ENCODE measurements at places on chromosomes 1 and 21. TPM values are rescaled to one million over a fixed set of nuclear protein-coding genes. Genes with fewer than 3 reads are reported as not detected.
A peak's percentile ranks its signal among the peaks of the same experiment; 100 is the strongest.

The ZCCHC17 gene
- total RNA-seq = 29.6 TPM

The SPRR2B gene
- not detected for total RNA-seq

The PADI3 gene
- not detected for total RNA-seq

The TEDDM1 gene
- total RNA-seq = not detected

The ATP6V1G3 gene
- total RNA-seq = not detected

The RIMS3 gene
- total RNA-seq = 3.7 TPM

The MXRA8 gene
- total RNA-seq = not detected

The EPHA10 gene
- 0.92 TPM for total RNA-seq

The RGS4 gene
- total RNA-seq = not detected

The CELA2B gene
- total RNA-seq = not detected

GRCh38 chr1:3105167-3105863 lies 36.3 kb downstream of the PRDM16 start:
- no peak for DNase-seq

DNA sequence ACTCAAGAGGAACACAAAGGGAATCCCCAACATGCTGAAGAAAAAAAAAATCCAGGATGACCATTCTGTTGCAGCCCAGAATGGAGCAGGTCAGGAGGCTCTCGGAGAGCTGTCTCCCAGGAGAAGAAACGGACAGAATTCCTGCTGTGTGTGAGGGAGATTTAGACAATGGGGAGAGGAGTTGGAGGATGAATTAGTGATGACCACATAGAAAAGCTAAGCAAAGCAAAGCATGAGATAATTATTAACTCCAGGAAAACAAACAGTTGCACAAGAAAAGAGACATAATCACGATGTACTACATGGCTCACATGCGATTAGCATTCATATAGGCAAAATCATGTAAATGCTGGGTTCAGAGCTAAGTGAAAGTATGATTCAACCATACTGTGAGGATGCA lies 61.1 kb upstream of the SMYD2 start:
- DNase-seq = no peak

GRCh38 chr1:110460253-110461220 lies 9.6 kb downstream of the PROK1 start:
- DNase-seq = peak; percentile 88

DNA sequence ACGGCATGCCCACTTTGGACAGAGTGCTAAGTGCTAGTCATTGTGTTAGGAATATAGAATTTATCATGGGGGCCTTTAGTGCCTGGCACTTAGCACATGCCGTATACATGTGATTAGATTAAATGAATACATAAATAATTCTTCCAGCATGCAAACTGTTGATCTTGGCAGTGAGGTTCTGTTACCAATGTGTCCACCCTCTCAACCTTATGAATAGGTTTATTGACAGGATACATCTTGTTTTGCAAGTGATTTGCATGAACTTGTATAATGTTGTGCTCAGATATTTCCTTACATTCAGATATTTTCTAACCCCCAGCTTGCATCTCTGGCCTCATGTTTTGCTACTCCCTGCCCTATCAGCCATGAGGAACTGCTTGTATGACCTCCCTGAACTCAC lies 60.3 kb upstream of the ZNF648 start:
- DNase-seq = no peak

GRCh38 chr1:209384710-209385550 lies 198.6 kb upstream of the CAMK1G start:
- DNase-seq = no peak

- no peak for DNase-seq
Observed at GRCh38 chr1:14292520-14292919, 306.0 kb upstream of the KAZN start.

- no peak for DNase-seq
Observed at GRCh38 chr1:242178924-242179708, 180.2 kb upstream of the MAP1LC3C start.

DNA sequence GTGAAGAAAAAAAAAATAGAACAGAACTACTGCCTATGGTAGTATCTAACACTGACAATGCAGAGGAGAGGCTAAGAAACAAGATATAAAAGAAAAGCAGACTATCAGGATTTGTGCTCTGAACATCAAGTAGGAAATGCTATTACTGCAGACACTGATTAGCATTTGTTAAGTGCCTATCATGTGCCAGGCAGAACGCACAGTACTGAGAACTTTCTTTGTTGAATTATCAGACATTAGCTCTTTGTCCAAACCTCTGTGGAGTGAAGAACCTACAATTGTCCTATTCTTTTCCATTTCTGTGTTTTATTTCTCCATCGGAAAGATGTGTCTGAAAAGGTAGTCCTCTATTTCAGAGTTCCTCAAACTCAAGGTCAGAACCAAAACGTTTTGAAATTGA lies 30.5 kb upstream of the DISP1 start:
- DNase-seq = no peak

- no peak for DNase-seq
Observed at GRCh38 chr1:228279722-228280105, 71.9 kb downstream of the OBSCN start.

- no peak for DNase-seq
Observed at GRCh38 chr1:7667159-7667558, 103.9 kb upstream of the VAMP3 start.
